Fibroblast of gingiva (primary cell): ENCODE measurements at places on chromosomes 12 and 14.
A peak's percentile ranks its signal among the peaks of the same experiment; 100 is the strongest.

DNA sequence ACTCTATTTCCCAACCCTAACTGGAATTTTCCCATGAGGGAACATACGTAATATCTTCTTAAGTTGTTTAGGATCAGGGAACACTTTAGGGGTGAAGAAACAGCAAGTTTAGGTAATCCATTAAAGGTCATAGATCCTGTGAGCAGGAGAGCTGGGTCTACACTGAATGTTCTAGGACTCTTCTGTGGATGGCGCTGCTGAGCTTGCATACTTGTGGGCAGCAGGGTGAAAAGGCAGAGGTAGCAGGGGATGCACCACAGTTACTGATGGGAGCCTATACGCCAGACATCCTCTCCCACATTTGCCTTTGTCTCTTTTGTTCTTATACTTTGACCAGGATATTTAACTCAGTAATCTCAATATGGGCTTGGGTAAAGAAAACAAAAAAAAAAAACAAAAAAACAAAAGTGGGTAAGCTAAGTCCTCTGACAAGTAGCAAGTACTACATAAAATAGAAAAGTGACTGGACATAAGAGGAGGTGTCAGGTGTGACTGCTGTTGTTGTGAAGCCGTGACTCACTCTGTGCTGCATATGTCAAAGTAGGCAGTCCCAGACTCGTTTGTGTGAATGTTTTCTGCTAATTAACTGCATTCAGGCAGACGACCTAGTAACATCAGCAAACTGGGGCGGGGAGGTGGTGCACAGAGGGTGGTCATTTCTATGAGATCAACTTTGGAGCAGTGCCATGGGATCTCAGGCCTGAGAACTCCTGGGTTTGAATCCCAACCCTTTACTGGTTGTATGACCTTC lies 31.6 kb downstream of the NEUROD4 start:
- no peak for DNase-seq

DNA sequence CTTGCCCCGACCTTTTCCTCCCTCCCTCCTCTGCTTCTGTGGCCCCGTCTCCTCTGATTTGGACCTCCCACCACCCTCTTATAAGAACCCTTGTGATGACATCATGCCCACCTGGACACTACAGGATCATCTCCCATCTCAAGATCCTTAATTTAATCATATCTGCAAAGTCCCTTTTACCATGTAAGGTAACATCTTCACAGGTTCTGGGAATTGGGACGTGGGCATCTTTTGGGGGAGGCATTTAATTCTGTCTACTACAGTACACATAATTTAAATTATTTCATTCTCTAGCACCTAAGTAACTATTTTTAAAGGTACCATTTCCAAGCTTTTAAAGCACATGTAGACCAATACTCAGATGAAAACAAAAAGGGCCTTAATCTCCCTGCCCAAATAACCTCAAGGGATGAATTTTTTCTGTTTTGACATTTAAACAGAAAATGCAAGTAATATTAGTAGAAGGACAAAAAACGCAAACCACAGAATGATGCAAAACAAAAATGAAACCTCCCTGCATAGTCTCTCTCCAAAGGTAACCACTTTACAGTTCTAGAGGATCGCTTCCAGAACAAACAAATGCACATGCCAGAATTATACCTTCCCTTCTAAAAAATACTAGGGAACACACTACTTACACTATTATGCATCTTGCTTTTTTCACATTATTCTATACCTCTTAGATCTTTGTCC lies 222.1 kb downstream of the AACS start:
- DNase-seq: no peak

DNA sequence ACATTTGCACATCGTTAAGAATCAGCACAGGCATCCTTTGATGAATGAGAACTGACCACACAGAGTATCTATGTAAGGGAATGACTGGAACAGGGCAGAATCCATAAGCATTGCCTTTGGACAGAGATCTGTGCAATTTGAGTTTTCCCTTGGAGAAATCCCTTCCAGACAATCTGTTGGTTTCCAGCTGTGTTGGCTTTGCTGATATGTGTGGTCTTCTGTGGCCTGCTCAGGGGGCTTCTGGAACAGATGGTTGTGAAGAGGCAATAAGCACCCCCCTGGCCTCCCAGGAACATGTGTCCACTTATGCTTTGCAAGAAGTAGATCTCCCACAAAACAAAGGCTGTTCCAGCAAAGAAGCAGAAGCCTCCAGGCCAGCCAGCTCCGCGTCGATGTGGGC lies 111.4 kb upstream of the TMEM132C start:
- DNase-seq: no peak

DNA sequence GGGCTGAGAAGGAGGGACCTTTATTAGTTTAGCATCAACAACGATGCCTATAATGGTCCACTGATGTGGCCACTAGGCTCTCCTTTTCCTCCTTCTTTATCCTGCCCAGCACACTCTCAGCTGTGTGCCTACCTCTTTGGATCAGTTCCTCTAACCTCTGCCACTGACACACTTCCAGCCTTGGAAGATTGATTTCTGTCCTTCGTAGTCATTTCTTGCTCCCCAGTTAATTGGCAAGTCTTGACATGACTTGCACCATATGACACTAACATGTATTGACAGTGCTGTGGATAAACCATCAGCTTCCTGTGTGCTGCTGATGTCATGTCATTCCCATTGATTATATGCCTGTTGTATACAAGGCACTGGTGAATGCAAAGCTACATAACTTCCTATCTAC lies 90.2 kb upstream of the PLEKHG7 start:
- DNase-seq: no peak

GRCh38 chr12:42002563-42002962 lies 142.1 kb downstream of the GXYLT1 start:
- no peak for DNase-seq

GRCh38 chr14:94171208-94171607 lies 2.9 kb upstream of the PPP4R4 start:
- DNase-seq: peak; percentile 6

GRCh38 chr14:104355101-104356019 lies 217.0 kb downstream of the KIF26A start:
- DNase-seq: no peak

- no peak for DNase-seq
These were observed 21.9 kb upstream of the CERS5 start for GRCh38 chr12:50188875-50189575.

DNA sequence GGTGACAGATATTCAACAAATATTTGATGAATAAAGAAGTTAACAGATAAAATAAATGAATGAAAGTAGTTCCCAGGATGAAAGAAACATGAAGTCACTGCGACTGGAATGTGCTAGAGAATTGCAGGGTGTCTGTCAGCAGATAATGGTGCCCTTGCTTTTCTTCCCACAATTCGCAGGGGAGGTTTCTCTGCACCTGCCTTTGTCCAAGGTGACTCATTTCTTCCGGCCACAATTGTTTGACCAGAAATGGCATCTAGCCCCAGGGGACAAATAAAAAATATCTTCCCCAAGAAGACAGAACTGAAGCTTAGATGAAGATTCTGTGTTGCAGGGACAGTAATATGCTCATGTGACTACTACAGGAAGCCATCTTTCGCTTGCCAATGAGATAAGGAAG lies 316.1 kb upstream of the TBX3 start:
- no peak for DNase-seq

DNA sequence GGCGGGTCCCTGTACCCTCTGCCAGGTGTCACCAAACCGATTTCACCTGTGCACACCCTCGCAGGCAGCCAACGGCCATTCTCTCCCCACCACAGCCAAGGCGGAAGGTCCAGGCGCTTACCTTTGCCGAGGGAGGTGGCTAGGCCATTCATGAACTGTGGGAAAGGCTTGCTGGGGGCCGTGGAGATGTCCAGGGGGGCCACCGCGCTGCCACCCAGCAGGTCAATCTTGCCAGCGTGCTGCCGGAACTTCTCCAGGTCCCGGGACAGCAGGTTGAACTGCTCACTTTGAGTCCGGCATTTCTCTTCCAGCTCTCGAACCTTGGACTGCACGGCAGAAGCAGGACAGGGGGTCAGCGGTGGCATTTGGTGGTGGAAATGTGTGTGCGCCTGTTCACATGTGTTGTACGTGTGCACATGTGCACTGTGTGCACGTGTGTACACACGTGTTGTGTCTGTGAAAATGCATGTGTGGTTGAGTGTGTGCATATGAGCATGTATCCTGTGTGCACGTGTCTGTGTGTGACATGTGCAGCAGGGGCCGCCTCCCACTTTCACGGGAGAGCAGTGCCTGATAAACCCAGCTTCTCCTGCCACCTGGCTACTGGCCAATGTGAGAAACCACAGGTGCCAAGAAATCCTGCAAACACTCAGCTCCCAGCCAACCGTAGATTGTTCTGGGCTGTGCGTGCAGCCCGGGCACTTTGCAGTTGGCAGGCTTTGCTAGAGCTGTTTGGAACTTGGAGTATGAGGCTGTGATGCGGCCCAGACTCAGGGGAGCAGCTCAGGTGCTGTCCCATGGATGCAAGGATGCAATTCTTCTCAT lies 118.9 kb downstream of the PIWIL1 start:
- no peak for DNase-seq

- peak; percentile 87 for DNase-seq
These were observed 7.7 kb downstream of the RACGAP1 start for GRCh38 chr12:50017641-50018040.

GRCh38 chr12:47437570-47437969 lies 268.3 kb downstream of the RPAP3 start:
- DNase-seq: no peak

DNA sequence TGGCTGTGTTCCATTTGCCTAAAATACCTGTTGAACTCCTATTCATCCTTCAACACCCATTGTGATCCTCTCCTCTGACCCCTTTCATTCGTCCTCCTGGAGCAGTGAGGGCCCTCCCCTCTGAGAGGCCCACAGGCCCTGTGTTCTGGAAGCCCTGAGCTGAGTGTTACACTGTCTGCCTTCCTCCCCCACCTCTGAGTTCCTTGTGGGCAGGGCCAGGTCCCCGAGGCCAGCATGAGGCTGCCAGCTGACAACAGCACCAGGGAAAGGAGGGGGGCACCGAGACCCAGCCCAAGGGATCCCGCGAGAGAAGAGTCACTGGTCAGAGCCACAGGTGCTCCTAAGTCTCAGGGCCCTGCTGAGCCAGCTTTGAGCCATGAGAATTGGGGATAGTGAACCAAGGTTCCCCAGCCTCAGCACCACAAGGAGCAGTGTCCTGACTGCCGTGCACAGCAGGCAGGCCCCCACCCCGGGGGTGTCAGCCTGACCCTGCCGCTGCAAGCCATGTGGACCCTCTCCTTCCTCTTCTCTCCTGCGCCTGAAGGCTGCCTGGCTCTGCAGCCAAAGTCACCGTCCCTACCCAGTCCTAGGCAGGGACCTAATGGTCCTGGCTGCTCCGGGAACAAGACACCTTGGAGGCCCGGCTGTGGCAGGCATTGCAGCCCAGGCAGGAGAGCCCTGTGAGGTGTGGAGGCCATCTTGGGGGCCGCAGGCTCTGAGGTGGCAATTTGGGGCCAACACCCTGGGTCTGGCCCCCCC lies 52.5 kb downstream of the BEGAIN start:
- no peak for DNase-seq

GRCh38 chr14:49621114-49621881 lies 699 bp downstream of the MGAT2 start:
- peak; percentile 70 for DNase-seq

- DNase-seq: no peak
These were observed 56.4 kb downstream of the PPP2R5E start for GRCh38 chr14:63486738-63487137.

DNA sequence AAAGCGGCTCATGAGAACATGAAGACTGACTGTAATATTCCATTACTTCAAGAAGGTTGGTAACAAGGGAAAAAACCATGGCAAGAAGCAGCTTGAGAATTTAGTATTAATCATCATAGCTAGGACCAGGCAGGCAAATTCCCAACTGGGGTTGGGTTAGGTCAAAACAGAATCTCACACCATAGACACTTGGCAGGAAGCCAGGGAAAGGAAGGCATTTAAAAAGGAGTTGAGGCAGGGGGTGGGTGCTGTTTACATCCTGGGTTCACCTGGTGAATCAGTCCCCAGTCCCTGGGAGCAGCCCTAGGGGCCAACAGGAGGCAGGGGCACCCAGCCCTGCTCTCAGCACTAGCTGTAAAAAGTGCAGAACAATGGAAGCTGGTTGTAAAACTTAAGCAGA lies 108.6 kb downstream of the EGLN3 start:
- DNase-seq: no peak

GRCh38 chr12:10301103-10301502 lies 6.6 kb upstream of the KLRD1 start:
- no peak for DNase-seq

- no peak for DNase-seq
These were observed 183.8 kb upstream of the ARHGAP5 start for GRCh38 chr14:31893221-31893757.

GRCh38 chr12:130639476-130640424 lies 76.3 kb downstream of the RIMBP2 start:
- DNase-seq: no peak

DNA sequence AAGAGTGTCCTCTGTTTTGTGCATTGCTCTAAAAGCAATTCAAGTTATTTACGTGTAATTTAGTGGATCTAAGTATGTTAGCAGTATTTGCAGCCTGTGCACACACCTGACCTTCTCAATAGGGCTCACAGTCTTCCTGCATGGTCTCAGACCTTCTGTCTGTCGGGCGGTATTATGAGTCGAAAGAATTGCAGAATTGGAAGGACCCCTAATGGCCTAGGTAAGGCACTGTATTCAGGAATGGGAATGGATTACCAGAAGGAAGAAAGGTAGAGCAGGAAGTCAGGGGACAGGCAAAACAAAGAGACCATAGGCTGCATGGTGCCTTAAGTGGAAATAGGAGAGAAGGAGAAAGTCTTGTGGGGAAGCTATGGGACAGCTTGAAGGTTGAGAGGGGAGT lies 341.6 kb downstream of the VRK1 start:
- no peak for DNase-seq

DNA sequence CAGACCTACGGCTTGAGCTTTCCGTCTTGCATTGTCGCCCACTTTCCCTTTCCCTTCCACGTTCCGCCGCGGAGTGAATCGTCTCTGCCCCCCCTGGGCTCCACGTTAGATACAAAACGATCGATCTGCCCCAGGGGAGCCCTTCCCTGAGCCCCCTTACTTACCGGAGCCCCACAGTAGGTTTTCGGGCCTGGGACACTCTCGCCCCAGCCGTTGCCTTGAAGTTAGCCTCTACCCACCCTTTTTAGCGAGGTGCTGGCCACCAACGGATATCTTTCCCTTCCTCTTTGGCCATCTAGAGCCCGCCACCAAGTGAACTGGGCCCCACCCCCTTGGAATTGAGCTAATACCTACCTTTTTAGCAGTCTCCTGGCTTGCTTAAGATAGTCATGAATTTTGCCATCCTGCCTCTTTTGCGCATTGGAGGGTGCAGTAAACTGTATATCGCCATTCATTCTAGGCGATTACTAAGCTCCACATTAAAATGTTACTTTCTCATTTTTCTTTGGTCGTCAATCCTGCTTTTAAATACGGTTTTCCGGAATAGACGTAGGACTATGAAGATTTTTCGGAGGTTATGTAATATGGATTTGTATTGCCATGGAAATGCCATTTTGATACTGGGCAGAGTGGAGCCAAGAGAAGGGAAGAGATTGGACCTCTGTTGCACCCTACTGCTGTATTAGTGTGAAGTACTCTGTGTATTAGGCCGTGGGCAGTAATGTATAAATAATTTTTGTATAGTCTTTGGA lies 764 bp downstream of the RBM25 start:
- DNase-seq: peak; percentile 10

DNA sequence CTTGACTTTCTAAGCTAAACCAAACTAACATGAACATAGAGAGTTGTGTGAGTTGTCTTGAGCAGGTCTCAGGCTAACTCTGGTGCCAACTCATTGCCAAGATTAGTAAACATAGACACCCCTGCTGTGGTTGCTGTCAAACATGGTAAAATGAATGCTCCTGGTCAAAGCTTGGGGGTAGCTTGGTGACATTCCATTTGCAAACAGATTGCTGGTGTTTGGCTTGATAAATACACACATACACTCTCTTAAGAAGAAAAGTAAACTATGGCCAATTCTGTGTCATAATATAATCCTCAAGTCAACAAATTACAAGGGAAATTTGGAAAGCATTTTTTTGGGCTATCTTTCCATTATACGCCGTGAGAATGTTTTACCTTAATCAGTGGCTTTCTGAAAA lies 386.4 kb upstream of the PDE3A start:
- no peak for DNase-seq
